ENCODE measurements at places on chromosomes 4 and X.

GRCh38 chr4:140267576-140267975 is 105.9 kb upstream of the SCOC start:
- no peak for DNase-seq

GRCh38 chr4:79872738-79873137 is 200.3 kb downstream of the ANTXR2 start:
- DNase-seq, result no peak

DNA sequence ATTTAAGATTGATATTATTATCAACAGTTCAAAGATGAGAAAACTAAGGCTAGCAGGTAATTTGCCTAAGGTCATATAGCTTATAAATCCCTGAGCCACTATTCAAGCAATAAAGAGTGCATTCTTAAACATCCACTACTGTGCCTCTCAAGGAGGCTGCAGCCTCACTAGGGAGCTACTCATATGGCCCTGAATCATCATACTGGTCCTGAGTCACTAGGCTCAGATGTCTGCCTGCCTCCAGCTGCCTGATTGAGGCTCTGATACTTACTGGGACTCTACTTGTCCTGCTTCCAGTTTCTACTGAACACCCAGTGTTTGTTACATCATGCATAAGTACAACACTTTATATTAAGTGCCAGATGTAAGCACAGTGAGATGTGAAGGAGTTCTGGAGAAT is 110.7 kb downstream of the AASDH start:
- no peak for DNase-seq

DNA sequence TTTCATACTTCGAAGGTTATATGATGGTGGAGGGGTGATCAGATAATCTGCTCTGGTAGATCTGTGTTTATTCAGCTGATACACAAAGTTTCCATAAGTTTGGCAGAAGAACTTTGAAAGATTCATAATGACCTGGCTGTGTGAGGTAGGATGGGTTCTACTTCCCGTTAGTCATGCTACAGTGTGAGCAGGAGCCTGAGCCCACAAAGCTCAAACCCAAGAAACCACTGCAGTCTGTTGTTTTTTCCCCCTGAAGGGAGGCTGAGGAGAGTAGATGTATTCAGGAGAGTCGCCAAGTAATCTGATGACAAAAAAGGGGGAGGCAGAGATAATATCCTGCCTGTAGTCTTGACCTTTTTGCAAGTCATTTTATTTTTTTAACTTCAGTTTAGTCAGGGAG is 52.8 kb upstream of the PPP3CA start:
- no peak for DNase-seq

DNA sequence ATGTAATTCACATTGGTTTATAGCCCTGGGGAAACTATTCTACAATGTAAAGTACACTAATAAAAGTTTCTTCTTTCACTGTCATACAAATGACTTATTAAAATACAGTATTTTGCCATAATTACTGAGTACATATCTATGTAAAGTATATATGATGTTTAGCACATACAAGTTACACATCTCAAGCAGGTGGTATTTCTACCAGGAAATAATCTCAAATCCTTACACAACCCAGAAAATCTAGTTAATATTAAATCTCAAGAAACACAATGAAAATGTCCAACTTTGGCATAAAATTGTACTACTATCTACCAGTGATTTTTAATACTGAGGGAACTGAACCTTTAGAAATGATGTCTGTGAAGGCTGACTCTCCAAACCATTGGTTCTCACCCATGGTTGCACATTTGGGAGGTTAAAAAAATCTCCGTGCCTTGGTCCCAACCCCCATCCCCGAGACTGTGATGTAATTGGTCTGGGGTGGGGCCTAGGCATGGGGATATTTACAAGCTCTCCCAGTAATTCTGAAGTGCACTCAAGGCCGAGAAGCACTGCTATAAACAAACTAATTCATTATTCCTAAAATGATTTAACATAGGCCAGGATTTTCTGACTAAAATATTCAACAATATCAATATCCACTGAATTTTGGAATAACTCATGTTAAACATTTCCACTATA is 27.6 kb downstream of the MAP3K15 start:
- DNase-seq, result no peak

DNA sequence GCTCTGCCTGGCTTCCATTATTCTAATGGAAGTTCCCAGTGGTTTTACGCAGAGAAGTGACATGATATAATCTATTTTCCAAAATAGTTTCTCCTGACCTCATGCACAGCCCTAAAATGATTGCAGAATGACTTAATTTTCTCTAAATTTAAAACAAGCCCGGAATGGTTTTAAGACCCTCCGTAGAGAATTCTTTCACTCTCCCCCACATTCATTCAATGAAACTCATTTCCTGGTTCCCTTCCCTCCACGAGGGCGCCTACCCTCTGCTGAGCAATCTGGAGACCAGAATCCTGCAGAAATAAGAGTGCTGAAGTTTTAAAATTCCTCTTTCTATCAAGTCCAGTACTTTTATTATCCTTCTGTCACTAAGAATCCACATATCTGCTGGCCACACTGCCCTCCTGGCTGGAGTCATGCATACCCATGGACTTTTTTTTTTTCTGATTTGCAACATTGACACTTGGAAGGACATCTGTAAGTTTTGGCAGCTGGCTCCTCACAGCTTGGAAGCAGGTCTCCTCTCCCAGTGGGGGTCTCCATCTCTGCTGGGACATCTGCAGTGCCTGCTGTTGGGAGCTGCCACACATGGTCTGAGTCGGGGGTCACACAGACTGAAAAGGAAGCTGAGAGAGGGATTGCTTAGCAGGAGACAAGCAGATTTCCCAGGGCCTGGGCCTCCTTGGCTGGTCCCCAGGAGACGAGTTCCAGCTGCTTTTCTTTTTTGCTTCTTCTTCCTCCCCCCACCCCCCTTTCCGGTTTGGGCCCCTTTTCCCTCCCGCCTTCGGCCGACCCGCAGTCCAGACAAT is 86.1 kb downstream of the SOWAHB start:
- DNase-seq, result no peak

DNA sequence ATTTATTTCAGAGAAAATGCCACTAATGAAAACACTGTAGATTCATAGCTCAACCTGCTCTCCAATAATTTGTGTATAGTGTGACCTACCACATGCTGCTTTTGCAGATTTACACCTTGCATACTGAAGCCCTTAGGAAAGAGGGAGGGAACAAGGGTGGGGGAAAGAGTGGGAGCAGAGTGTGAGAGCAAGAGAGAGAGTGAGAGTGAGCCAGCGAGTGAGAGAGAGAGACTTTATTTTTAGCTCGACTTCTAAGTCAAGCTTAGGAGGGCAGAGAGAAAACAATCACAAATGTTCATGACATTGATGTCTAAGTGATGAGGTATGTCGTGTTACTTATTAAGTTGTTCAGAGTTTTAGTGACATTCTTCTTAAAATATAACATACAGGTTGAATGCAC is 112.5 kb upstream of the HAND2 start:
- DNase-seq, result no peak

DNA sequence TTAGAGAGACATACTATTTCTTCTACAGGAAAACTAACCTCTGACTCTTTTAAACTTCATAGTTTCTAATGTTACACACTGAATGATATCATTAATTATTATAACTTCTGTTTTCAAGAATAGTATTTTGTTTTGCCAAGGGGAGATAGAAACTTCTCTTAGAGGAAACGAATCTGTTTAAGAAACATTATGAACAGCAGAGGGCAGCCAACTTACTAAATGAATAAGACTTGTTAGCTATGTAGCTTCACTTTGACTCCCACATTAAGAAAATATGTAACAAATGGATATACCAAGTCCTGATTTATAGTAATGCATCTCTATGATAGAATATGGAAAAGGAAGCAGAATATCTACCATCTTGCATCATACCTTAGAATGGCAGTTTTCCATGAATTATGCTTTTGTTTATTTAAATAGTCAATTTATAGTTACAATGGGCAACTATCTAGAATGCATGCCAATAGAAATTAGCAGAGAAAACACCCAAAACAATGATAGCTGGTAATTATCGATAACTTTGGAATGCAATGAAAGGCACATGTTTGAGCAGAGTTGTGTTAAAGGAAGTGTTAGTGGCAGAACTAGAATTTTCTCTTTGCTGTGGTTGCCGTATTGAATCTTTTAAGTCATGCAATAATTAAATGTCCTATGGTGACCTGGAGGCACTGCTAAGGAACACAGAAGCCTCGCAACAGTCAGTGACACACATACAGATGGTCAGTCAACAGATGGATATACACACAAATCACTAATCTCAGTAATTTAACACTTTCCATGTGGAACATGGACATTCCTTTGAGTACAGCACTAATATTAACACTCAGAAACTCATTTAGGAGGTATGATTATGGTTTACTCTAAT is 105.7 kb upstream of the PDLIM3 start:
- DNase-seq, result peak; percentile 61

GRCh38 chrX:118536687-118537461 is 41.3 kb downstream of the DOCK11 start:
- no peak for DNase-seq

GRCh38 chr4:153023692-153024394 is 87.7 kb downstream of the FHDC1 start:
- DNase-seq, result peak; percentile 5

DNA sequence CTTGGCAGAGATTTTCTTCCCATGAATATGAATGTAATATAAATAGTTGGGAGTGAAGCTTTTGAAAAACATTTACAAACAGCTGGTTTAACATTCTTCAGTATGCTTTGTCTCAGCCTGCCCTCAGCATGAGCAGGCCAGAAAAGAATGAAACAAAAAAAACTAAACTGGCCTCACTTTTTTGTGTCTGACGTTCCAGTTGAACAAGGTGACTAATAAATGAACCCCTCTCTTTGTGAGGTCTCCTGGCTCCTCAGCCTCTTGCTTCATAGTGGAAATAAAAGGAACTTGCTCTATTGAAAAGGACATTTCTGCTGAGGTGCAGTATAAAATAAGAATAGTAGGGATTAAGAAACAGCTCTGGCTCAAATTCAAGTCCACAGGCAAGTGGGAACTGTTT is 9.4 kb downstream of the CHST7 start:
- no peak for DNase-seq

DNA sequence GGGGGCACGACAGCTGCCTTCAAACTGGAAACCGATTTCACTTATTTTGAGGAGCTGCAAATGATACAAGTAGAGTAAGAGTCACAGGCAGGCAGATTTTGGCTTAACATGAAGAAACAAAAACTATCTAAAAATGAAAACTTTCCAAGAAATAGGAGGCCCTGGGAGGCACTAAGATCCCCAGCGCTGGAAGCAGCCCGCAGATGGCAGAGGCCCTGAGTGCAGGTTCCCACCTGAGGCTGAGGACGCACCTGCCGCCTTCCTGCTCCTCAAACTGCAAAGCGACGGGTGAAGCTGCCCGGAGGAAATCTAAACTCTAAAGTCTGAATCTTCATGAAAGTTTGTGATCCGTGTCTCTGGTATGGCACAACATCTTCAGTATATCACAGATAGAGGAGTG is 138.7 kb downstream of the AFAP1 start:
- no peak for DNase-seq

GRCh38 chr4:80788798-80789197 is 241.7 kb upstream of the BMP3 start:
- DNase-seq, result no peak

Measured in DMS153 (cell line).